ENCODE measurements at places on chromosomes 3 and 15.

DNA sequence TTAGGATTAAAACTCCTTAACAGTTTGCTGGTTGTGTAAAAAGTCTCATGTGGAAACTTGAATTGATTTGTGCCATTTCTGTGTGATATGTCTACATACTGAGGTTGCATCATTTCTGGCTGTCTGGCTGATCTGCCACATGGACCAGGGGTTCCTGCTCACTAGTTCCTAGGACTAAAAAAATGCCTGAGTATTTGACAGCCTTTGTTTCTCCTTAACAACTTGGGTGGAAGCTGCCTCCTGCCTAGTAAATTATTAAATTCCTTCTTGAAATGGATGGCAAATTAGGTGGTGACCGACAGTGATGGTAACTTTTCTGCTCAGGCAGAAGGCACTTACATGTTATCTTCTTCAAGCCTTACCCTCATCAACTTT is 226.9 kb upstream of the MRPL3 start:
- peaks cover 2% of the 10 kb centered on the region for H3K4me1 ChIP-seq
- no peaks in the 10 kb centered on the region for H3K36me3 ChIP-seq
- H3K4me3 ChIP-seq = no peak overlapping the region
- no peak for DNase-seq

DNA sequence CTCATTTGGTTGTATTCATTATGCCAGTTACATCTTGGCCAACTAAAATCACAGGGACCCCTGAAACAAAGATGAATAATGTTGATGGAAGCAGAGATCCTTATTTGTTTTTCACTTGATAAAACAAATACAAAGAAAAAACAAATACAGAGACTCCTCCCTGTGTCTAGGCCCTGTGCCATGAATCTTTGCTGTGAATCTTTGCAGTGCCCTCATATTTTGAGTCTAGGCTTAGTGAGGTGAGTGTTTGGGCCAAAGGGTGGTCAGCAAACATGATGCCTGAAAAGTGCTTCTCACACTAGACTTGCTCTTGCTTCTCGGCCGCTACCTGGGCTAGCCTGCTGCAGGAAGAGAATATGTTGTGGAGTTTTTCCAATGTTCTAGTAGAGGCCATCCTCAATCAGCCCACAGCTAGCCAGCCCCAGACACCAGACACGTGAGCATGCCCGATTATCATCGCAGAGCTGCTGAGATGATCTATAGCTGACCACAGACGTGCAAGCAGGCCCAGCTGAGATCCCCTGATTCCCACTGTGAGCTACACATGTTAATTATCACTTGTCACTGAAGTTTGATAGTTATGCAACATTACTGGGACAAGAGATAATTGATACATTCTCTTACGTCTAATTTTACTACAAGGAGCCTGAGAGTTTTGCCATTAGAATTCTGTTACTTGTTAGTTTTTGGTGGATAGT is 191.4 kb downstream of the THRB start:
- H3K27me3 ChIP-seq = no peaks in the 10 kb centered on the region
- H3K27ac ChIP-seq = no peak overlapping the region
- H3K4me3 ChIP-seq = no peak overlapping the region
- no peak for DNase-seq
- H3K36me3 ChIP-seq = no peaks in the 10 kb centered on the region

- H3K4me3 ChIP-seq = no peak overlapping the region
- H3K27ac ChIP-seq = no peak overlapping the region
- H3K4me1 ChIP-seq = peaks cover 11% of the 10 kb centered on the region
- no peaks in the 10 kb centered on the region for H3K36me3 ChIP-seq
- H3K27me3 ChIP-seq = no peaks in the 10 kb centered on the region
Measured at GRCh38 chr3:72679540-72680198, 168.6 kb downstream of the SHQ1 start.

DNA sequence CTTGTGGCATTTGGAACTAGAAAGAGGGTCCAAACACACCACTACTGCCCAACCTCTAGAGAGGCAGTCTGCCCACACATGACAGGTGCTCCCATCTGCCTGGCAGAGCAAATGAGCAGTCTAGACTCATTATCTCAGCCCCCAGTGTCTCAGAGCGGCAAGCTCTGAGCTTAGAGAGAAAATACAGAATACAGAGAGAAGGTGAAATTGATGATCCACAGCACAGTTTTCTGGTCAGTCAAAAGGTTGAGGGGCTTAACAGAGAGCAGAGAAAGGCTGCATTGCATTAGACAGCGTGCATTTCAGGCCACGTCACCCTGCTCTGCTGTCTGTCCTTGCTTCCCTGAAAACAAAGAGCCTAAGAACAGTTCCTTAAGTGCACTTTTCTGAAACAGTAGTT is 135.1 kb downstream of the KCNMB2 start:
- H3K27ac ChIP-seq = no peak overlapping the region
- peaks cover 3% of the 10 kb centered on the region for H3K4me1 ChIP-seq
- no peaks in the 10 kb centered on the region for H3K27me3 ChIP-seq
- no peak overlapping the region for H3K4me3 ChIP-seq

DNA sequence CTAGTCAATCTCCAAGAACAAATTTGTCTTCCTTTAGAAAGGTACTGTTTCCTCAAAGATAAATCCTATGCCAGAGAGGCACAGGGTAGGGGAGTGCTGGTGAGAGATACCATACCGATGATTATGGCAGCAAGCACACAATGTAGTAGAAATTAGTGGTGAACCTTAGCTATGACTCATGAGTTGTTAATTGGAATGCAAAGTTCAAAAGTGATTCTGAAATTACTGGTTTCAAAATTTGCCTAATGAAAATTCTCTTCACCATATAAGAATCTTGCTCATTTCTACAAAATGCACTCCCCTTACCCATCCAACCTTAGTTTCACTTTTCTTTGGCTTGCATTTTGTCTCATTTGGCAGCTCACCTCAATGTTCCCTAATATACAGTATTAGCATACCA is 139.5 kb upstream of the SLC2A2 start:
- H3K27ac ChIP-seq = peak overlapping the region; percentile 79
- DNase-seq = no peak
- H3K36me3 ChIP-seq = peaks cover 60% of the 10 kb centered on the region
- H3K4me3 ChIP-seq = peak overlapping the region; percentile 21
- H3K27me3 ChIP-seq = no peaks in the 10 kb centered on the region

DNA sequence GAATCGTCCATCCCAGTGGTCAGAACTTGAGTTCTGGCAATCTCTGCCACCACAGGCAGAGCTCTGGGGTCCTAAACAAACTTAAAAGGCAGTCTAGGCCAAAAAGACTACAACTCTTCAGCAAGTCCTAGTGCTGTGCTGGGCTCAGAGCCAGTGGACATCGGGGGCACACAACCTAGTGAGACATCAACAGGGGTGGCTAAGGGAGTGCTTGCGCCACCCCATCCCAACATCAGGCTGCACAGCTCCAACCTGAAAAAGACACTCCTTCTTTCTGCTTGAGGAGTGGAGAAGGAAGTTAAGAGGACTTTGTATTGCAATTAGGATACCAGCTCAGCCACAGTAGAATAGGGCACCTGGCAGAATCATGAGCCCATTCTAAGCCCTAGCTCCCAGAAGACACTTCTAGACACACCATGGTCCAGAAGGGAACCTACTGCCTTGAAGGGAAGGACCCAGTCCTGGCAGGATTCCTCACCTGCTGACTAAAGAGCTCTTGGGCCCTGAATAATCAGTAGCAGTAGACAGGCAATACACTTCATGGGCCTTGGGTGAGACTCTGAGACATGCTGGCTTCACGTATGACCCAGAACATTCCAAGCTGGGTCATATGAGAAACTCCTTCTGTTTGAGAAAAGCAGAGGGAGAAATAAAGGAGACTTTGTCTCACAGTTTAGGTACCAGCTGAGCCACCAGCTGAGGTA is 72.0 kb downstream of the TFDP2 start:
- H3K27me3 ChIP-seq = no peaks in the 10 kb centered on the region
- no peak overlapping the region for H3K4me3 ChIP-seq

DNA sequence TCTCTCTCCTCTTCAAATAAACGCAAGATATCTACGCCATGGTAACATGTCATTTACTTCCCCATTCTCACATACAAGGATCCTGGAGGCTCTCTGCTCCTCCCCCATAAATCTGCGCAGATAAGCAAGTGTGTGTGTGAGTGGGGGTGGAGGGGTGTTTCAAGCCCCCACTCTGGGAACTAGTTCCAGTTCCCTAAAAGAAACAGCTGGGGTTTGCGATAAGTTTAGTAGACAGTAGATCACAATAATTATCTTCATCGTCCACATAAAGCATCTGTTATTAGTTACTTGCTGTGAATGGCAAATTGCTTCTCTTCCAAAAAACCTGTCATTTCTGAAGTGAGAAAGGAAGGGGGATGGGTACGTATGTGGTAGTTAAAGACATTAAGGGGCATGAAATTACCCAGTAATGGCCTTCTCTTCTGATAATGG is 79.8 kb downstream of the RBPMS2 start:
- no peak overlapping the region for H3K4me3 ChIP-seq
- no peaks in the 10 kb centered on the region for H3K27me3 ChIP-seq
- no peak for DNase-seq
- H3K4me1 ChIP-seq = peaks cover 40% of the 10 kb centered on the region

- peaks cover 46% of the 10 kb centered on the region for H3K4me1 ChIP-seq
- H3K27ac ChIP-seq = peak overlapping the region; percentile 67
- peaks cover 25% of the 10 kb centered on the region for H3K36me3 ChIP-seq
- H3K4me3 ChIP-seq = peak overlapping the region; percentile 33
- no peak for DNase-seq
- H3K27me3 ChIP-seq = no peaks in the 10 kb centered on the region
Measured at GRCh38 chr3:143011705-143012104, 10.3 kb downstream of the U2SURP start.

- no peak overlapping the region for H3K4me3 ChIP-seq
- H3K36me3 ChIP-seq = peaks cover 2% of the 10 kb centered on the region
- no peak overlapping the region for H3K27ac ChIP-seq
- no peak for DNase-seq
Measured at GRCh38 chr3:127774647-127775046, 47.7 kb downstream of the MGLL start.

DNA sequence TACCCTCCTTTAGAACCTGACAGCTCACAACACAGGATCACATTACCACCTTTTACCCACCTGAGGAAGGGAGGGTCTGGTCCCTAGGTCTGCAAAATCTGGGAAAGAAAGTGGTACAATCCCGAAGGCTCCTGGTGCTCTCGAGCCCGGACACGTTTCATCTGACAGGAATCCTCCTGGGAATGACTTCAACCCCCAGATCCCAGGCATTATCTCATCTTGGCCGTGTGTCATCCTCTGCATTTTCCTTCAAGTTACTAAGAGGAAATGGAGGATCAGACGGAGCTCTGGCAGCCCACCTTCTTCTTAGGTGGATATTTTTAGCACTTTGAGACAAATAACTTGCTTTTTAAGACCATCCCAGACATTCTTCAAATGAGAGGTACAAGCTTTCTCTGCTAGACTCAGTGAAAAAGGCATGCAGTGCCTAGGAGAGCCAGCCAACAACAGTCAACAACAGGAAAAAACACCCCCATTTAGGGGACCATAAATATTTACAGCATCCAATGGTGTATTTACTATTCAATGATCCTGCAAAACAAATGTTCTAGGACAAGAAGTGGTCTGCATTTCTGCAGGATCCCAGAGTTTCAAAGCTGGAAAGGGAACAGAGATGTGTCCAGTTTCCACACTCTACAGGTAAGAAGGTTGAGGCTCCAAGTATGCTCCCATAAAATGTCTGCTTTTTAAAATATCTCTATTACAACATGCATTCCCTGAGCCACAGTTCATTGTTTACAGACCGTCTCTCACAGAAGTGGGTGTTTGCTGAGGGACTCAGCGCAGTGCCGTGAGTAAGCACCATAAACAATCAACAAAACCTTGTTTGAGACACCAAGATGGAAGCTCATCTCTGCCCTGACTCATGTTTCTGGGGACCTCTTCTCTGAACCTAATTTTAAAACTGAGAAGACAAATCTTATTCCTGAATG is 38.3 kb upstream of the ARHGEF3 start:
- H3K4me3 ChIP-seq = no peak overlapping the region
- H3K27me3 ChIP-seq = no peaks in the 10 kb centered on the region
- no peak for DNase-seq
- no peak overlapping the region for H3K27ac ChIP-seq
- H3K36me3 ChIP-seq = peaks cover 5% of the 10 kb centered on the region

DNA sequence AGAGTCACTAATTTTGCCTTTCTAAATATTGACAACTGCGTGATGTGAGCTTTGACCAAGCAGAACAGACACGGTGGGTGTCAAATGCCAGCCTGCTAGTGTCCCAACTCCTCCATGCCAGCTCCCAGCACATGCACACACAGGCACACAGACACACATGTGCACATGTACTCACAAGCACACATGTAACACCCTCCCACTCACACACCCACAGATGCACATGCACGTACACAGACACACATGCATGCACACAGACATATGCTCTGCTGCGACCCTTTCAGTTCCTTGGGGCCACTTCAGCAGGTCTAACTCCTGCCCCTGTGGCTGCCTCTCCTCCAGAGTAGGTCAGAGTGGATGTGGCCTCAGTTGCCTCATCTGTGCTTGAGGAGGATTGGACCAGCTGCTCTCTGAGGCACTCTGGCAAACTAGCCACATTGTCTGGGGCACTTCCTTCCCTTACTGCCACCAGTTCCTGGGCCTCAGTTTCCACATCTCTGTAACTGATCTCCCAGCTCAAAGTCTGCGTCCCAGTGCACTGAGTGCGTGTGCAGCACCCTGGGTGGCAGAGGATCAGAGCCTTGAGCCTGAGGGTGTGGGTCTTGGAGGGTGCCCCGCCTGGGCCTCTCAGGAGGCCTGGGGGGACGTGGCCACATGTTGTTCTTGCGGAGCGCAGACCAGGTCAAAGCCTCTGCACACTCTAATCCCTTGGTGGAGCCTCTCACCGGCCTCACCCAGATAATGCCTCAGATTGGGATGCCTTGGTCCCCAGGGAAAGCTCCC is 55.0 kb upstream of the PRR23E start:
- no peak overlapping the region for H3K27ac ChIP-seq
- H3K4me3 ChIP-seq = no peak overlapping the region
- no peaks in the 10 kb centered on the region for H3K36me3 ChIP-seq
- no peaks in the 10 kb centered on the region for H3K4me1 ChIP-seq
- DNase-seq = no peak

DNA sequence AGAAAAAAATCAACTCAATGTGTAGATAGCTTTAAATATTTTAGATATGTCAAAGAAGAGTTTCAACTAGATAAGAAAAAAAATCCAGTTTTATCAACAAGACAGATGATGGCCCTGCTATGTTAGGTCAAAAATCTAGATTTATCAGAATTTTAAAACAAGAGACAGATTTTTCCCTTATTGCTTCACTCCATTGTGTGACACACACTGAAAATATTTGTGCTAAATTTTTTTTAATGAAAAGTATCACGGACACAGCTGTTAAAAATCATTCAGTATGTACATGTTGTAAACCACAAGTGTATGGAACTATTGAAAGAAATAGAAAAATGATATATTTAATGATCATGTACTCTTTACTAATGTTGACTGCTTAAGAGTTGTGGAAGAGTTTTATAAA is 43.6 kb downstream of the FOXB1 start:
- H3K36me3 ChIP-seq = peaks cover 12% of the 10 kb centered on the region
- H3K27ac ChIP-seq = no peak overlapping the region
- no peak for DNase-seq
- no peak overlapping the region for H3K4me3 ChIP-seq
- H3K4me1 ChIP-seq = peaks cover 24% of the 10 kb centered on the region

Measured in activated CD4-positive, alpha-beta memory T cell treated with anti-CD3 and anti-CD28 coated beads, Interleukin-2, amount 10 ng/mL, durations not matched to agents 7 days and 5 days (primary cell).